ENCODE measurements at places on chromosomes 11 and 22. TPM values are rescaled to one million over a fixed set of nuclear protein-coding genes. Genes with fewer than 3 reads are reported as not detected.

- DNase-seq = no peak
These were observed 2.5 kb upstream of the OR52D1 start for GRCh38 chr11:5486003-5486402.

GRCh38 chr11:132490978-132491377, 1041.3 kb downstream of the OPCML start:
- DNase-seq = no peak

DNA sequence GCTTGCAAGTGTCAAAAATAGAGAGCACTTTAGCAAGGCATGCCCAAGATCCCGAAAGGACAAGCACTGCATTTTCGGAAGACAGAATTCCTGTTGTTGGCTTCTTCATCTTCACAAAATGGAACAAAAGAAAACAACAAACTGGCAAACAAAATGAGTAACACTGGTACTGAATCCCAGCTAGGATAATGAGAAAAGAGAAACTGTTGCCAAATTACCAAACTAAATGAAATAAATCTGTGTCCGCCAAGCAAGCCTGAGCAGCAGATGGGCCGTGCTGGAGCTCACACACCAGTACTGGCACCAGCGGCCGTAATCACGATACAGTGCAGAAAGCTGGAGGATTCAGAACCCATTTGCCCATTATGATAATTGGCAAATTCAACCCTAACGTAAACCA, 30.6 kb downstream of the TUB start:
- no peak for DNase-seq

GRCh38 chr11:18321578-18321968, 367 bp downstream of the HPS5 start:
- DNase-seq = no peak

GRCh38 chr22:29979777-29980321, 96.9 kb downstream of the MTMR3 start:
- no peak for DNase-seq

- peak; percentile 81 for DNase-seq
These were observed 328.3 kb upstream of the NARS2 start for GRCh38 chr11:78902771-78903507.

- DNase-seq = no peak
These were observed 82.2 kb upstream of the PRODH start for GRCh38 chr22:19018256-19018655.

- DNase-seq = no peak
These were observed 25.8 kb downstream of the DDIAS start for GRCh38 chr11:82927264-82927880.

DNA sequence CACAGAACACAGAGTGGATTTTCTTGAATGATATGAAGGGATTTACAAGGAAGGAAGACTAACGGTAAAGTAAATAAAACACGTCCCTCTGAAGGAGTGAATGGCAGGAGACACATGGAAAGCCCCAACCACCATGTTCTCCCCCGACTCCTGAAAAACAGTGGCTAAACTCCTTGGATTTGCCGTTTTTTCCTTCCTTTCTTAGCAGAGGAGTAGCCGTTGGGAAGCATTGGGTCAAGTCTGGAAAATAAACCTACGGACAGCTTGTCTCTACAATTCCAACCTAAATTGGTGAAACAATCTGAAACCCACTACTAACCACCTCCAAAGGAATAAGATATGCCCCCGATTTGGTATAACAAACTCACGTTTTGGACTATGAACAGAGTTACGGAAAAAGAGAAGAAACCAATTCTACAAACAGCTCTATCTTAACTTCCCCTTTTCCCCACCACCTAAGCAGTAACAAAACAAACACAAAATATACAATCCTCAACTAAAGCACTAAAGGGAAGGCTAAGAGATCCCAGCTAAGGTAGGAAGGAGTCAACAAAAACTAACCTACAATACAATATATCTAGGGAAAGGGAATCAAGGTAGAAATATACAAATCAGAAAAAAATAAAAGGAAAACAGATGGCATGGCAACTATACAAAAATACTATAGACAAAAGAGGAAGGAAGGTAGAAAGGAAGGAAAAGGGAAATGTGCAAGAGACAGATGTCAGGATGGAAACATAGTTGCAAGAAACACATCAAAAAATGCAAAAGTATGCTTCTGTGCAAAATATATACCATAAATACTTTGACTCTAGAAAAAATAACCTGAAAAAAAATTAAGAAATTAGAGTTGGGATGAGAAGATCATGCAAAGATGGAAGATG, 43.8 kb upstream of the LYVE1 start:
- DNase-seq = no peak

DNA sequence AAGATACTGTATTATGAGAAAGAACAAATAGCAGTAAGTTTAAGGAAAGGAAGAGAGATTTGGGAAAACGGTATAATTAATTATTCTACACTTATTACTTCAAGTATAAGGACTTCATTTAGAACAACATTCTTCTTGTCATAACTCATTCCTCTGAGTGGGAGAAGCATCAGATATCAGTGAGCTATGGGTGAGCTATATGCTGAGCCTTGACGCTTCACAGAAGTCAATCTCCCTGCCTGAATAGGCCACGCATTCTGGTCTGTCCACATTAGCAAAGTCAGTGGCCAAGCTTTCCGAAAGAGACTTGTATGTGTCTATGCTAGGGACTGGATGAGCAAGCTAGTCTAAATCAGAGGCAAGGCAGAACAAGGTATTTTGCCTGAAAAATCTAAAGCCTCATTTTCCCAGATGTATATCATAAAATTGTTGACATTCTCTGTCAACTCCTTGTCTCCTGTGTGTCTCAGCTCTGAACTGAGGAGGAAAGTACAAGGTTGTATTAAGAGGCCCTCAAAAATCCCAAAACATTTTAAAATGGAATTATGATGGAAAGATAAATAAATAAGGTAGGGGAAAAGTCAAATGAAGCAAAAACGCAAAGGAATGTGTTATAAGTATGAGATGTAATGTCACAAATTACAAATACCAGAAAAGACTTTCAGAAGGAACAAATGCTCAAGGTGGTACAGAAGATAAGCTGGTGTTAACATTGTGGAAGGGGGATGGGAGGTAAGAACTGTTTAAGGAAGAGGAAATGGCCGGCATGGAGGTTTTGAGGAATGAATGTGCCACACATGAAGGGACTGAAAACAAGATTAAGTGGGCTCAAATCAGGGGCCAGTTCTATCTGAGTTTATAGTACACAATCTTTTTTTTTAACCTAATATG, 1.4 kb downstream of the OR52N2 start:
- no peak for DNase-seq

- no peak for DNase-seq
These were observed 115.3 kb upstream of the MTNR1B start for GRCh38 chr11:92854162-92854561.

- no peak for DNase-seq
These were observed 61.5 kb upstream of the HMGXB4 start for GRCh38 chr22:35195821-35196220.

DNA sequence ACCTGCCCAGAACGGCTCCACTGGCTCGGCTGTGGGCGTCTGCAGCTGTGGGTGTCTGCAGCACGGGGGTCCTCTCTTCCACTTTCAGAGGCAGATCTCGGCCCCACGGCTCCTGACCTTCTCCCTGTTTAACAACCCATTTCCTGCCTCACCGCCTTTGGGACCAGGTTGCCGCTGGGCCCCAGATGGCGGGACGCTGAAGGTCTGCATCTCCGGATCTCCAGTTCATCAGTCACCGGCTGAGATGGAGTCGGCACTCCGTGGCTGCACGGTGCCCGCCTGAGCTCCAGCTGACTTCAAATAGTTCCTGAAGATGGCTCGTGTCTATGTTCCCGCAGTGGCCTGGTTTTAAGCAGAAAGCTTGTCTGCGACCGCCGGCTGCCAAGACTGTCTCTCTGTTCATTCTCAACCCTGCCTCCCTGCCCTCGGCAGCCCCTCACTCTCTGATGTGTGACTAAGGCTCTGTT, 475.9 kb downstream of the BRD1 start:
- DNase-seq = peak; percentile 26

- peak; percentile 39 for DNase-seq
These were observed 79.7 kb upstream of the KCNQ1OT1 start for GRCh38 chr11:2779499-2779980.

GRCh38 chr11:92128026-92128425, 96.6 kb upstream of the FAT3 start:
- no peak for DNase-seq

GRCh38 chr11:88169881-88170280, 5.4 kb downstream of the RAB38 start:
- no peak for DNase-seq

DNA sequence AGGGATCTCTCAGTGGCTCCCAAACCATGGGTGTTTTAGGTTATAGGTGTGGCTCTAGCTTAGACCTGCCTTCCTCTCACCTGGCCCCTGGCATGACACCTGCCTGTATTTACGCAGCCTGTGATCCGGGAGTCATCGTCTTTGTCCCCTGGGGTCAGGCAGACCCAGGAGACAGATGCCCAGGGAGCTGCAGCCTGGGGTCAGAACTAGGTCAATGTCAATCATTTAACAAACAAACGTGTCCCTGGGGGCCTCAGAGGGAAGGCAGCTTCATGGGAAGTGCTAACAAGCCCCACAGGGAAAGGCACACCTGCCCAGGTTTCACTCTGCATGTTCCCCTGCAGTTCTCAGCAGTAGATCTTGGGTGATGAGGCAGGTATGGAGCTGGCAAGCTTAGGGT, 12.0 kb downstream of the BACE1-AS start:
- DNase-seq = no peak

- peak; percentile 92 for DNase-seq
These were observed 43.9 kb downstream of the BIRC2 start for GRCh38 chr11:102390667-102391465.

GRCh38 chr22:49156662-49157285, 670.9 kb downstream of the BRD1 start:
- no peak for DNase-seq

DNA sequence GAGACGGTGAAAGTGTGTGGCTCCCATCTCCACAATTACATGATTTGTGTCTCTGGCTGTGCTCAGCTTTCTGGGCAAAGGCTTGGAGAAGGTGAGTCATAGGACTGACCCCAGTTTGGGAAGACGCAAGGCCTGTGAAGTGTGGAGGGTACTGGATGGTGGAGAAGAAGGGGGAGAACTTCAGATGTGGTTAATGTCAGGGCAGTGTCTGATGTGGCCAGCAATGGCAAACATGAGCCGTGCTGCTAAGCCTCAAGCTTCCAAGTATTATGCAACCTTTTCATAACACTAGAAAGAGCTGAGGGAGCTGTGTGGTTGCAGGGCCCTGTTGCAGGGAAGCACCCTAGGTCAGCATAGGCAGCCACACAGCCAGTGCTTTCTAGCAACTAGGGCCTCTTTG, 110.9 kb downstream of the NTM start:
- DNase-seq = no peak

GRCh38 chr22:37068859-37069258, 17.3 kb downstream of the KCTD17 start:
- DNase-seq = peak; percentile 87

DNA sequence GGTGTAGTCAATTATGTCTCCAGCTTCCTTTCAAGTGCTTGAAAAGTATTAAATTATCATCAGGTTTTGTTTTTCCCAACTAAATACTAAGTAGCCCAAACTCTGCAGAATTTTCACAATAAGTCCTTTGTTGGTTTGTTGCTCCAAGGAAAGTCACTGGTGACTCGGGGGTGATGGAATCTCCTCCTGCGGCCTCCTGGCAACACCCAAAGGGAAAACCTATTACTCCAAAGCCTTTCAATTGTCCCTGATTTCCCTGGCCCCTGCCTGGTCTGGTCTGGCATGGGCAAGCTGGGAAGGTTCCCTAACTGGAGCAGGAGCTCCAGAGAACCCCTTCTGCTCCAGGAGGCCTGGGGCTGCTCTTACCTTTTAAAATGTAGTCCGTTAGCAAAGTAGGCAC, 47.9 kb downstream of the FEZ1 start:
- peak; percentile 41 for DNase-seq

DNA sequence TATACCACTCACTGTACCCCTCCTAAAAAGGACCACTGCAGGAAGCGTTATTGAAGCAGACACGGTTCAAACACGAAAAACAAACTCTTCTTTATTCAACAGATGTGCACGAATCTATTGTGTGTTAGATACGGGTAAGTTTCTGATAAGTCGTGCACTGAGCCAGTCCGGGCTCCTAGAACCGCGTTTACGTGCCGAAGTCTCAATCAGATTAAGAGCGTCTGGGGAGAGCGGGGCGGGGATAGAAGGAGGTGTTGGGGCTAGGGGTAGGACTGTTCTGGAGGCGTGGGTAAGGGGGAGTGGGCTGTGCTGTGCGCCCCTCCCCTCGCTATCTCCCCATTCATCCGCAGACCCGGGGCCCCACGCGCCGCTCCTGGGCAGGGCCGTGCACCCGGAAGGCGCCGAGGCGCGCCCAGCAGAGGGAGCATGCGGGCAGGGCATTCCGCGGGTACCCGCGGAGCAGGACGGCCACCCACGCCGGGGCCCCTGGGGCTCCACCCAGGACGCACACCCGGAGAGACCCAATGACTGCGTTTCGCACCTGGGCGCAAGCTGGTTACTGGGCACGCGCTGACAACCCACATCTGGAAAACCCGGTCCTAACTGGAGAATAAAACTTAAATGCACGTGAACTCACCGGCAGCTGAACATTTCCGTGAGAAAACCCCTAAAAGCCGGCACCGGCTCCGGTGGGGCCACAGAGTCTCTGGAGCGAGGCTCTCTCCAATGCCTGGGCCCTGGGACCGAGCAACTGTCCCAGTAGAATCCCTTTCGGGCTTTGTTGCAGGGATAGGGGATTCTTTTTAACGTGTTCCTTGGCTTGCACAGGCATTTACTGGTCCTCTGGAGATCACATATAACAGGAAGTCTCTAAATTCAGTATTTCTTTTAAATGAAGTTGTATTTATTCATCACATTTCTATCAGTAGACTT, 40.6 kb downstream of the WEE1 start:
- peak; percentile 93 for DNase-seq

DNA sequence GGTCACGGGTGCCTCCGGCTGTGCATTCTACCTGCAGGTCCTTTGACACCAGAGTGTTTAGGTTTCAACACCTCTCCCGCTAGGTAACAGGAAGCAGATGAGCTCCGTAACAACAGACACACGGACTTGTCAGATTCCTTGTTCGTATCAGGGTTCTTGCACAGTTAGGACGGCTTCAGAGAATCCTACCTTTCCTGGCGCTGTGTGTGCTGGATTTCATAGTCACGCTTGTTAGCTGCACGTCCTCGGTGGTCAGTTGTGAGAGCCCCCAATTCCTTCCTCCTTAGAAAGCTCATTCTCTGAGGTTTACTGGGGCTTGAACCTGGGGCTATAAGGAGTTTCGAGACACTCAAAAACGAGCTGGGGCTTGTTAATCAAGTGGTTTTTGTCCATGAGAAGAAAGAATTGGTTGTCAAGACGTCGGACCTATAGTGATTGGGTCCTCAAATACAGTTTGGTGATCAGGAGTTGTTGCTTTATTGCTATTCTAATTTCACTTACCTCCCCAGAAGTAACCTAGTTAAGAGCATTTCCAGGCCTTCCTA, 664 bp downstream of the DDB2 start:
- no peak for DNase-seq

- DNase-seq = no peak
These were observed 57.7 kb downstream of the CABIN1 start for GRCh38 chr22:24068717-24069297.

Gene KRTAP5-8
- total RNA-seq = not detected

Gene GAL3ST3
- 12.2 TPM for total RNA-seq

Gene ETS1
- total RNA-seq = 34.3 TPM

Gene SCUBE1
- 0.72 TPM for total RNA-seq

Gene MPZL3
- total RNA-seq = 4.2 TPM

Gene PATE4
- total RNA-seq = not detected

Gene LIF
- 1.5 TPM for total RNA-seq

Gene C22orf31
- total RNA-seq = not detected

Gene OR5B2
- not detected for total RNA-seq

Gene CNTF
- total RNA-seq = 3.7 TPM

Gene PRDM10
- 19.7 TPM for total RNA-seq

Gene SELENOM
- total RNA-seq = 7.3 TPM

Gene DGCR6L
- total RNA-seq = 51.3 TPM

Gene CSKMT
- total RNA-seq = 31.3 TPM

Gene OR51E2
- not detected for total RNA-seq

Gene CRYBB2
- not detected for total RNA-seq

Gene RFPL1
- not detected for total RNA-seq

Measured in endodermal cell (in vitro differentiated cells).